ENCODE measurements at places on chromosomes 11 and 22.

GRCh38 chr22:19807914-19808872 is 46.5 kb downstream of the GNB1L start:
- DNase-seq: no peak

GRCh38 chr22:44587737-44588310 is 89.8 kb upstream of the RTL6 start:
- DNase-seq: no peak

GRCh38 chr11:101215069-101215468 is 85.5 kb upstream of the PGR start:
- DNase-seq: no peak

GRCh38 chr22:30104501-30105156 is 24.4 kb downstream of the HORMAD2 start:
- no peak for DNase-seq

DNA sequence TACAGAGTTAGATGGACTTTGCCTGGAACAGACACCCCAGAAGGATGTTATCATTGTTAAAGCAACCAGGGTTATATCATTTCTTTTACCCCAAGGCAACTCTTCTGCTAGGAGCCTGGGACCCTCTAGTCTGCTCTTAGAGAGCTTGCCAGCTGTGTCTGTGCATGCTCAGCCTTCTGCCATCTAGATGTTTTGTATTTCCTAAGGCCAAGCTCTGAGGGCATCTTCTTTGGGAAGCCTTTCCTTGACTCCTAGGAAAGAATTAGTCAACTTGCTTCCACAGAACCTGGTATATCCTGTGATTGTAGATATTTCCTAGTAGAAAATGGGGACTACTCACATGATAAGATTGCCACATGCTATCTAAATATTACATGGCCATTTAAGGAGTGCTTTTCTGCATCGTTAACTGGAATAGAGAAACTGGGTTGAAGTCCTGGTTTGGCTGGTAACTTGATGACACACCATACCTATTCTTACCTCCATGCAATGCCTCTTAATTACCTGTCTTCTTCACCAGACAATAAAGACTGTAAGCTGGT is 87.6 kb downstream of the STIM1 start:
- no peak for DNase-seq

- no peak for DNase-seq
These were observed 13.4 kb upstream of the P2RY2 start for GRCh38 chr11:73204711-73205121.

- no peak for DNase-seq
These were observed 83.7 kb upstream of the ARHGAP32 start for GRCh38 chr11:129275828-129276227.

GRCh38 chr11:45725776-45726492 is 60.5 kb upstream of the CHST1 start:
- no peak for DNase-seq

GRCh38 chr11:64608046-64608445 is 17.0 kb downstream of the SLC22A12 start:
- DNase-seq: no peak

GRCh38 chr11:114929351-114930000 is 251.1 kb downstream of the NXPE2 start:
- DNase-seq: no peak

GRCh38 chr22:29604076-29604360 is 585 bp downstream of the NF2 start:
- DNase-seq: no peak

DNA sequence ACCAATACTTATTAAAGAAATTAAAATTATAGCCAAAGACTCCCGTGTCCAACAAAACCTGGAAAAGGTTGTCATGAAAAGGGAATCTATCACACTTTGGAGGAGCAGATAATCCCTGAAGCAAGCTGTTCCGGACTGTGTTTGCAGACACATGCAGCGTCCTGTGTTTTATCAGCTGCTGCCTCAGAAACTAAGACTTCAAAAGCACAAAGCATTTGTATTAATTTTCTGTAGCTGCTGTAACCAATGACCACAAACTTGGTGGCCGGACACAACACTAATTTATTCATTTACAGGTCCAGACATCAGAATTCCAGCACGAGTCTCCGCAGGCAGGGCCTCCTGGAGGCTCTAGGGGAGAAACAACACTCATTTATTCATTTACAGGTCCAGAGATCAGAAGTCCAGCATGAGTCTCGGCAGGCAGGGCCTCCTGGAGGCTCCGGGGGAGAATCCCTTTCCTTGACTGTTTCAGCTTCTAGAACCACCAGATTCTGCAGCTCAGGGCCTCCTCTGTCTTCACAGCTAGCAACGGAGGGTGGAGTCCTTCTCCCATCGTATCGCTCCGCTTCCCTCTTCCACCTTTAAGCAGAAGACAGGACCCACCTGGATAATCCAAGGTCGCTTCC is 465.3 kb downstream of the BRD1 start:
- DNase-seq: no peak

DNA sequence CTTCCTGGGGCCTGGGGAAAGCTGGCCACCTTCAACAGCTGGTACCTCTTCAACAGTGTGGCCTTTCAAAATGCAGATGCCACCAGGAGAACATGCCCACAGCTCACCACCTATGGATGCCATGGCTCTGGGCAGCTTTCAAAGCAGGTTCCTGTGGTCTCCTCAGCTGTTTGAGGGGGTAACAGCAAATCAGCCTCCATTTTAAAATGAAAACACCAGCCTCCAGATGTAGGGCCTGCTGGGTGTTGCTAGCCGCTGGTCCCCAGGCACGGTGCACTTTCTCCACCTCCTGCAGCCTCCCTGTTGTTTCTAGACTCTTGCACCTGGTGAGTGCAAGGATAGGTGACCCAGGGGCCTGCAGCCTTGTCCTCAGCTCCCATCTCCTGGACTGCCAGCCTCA is 10.0 kb downstream of the CDPF1 start:
- DNase-seq: no peak

- DNase-seq: no peak
These were observed 101.3 kb upstream of the GAL start for GRCh38 chr11:68583041-68583446.

DNA sequence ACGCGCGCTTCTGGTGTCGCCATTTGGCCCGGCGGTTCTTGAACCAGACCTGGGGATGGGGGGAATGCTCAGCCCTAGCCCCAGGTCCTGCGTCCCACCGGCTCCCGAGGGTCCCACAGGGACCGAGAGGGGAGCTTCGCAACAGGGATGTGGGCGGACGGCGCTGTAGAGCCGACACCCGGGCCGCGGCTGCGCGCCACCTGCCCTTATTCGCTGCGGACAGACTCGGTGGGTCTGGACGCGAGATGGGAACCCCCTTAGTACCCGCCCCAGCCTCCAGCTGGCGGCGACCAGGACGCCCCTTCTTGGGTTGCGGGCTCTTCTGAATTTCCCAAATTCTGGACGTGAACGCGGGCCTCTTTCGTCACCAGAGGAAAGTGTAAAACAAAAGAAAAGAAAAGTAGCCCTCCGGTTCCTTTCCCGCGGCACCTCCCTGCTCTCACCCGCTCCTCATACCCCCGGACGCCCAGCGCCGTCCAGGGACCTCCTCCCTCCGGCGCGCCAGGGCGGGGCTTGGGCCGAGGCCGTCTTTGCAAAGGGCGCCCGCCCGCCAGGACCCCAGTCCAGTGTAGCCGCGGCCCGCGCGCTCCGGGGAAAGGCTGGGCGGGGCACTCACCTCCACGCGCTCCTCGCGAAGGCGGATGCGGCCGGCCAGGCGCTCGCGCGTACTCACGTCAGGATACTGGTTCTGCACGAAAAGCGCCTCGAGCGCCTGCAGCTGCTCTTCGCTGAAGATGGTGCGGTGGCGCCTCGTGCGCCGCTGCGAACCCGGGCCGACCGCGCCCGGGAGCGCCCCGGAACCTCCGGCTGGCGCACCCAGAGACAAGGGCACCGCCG is 827 bp downstream of the GSC2 start:
- no peak for DNase-seq

GRCh38 chr22:40894417-40894816 is 32.5 kb upstream of the DNAJB7 start:
- DNase-seq: no peak

GRCh38 chr11:17939542-17939941 is 73.3 kb downstream of the SERGEF start:
- DNase-seq: no peak

DNA sequence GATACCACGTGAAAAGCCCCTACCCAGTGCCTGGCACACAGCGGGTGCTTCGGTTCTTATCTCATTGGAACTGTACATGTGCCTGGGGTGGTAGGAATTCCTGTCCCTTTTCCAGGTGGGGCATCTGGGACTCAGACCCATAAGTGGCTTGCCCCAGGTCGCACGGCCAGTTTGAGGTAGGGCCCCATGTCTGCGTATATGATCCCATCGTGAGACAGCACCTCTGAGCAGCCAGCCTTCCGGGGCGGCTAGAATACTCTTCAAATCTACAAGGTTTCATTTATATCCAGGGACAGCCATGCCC is 33.5 kb upstream of the SMIM38 start:
- DNase-seq: no peak

- peak; percentile 47 for DNase-seq
These were observed 11.7 kb upstream of the SORL1-AS1 start for GRCh38 chr11:121464352-121464946.

GRCh38 chr22:42948294-42948693 is 66.7 kb downstream of the PACSIN2 start:
- DNase-seq: no peak

DNA sequence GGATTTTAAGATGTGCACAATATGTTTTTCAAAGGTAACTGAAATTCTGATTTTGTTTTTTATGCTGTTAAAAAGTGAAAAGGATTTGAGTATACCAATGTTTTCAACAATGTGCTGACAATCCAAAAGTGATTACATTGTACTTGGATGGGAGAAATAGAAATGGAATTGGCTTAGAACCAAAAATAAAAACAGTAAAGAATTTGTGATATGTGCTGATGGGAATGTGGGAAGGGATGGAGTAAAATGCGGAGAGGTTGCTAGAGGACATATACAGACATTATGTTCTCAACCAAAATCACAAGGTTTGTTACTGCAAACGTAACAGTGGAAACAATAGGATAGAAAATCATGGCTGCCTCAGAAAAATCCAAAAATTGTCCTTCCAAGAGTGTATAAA is 279.3 kb upstream of the TENM4 start:
- no peak for DNase-seq

DNA sequence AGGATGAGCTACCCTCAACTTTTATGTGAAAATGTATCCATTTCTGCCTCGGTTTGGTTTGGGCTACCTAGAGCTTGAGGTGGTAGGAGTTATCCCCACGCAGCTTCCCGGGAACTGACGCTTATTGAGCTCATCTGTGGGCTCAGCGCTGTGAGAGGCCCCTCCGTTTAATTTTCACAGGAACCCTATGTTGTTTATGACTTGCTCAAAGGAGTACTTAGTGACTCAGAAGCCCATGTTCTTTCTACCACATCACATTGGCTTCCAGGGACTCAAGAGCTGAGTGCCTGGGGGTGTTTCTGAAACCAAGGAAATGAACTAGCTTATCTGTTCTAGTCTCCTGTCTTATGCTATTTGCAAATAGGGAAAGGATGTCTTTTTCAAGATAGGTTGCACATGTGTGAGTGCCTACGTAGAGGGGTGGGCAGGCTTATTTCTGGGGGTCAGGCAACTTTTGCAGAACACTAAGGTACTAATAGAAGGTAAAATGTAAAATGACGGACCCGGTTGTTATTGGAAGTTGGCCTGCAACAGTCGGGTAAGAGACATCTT is 40.5 kb downstream of the MICAL2 start:
- DNase-seq: no peak

DNA sequence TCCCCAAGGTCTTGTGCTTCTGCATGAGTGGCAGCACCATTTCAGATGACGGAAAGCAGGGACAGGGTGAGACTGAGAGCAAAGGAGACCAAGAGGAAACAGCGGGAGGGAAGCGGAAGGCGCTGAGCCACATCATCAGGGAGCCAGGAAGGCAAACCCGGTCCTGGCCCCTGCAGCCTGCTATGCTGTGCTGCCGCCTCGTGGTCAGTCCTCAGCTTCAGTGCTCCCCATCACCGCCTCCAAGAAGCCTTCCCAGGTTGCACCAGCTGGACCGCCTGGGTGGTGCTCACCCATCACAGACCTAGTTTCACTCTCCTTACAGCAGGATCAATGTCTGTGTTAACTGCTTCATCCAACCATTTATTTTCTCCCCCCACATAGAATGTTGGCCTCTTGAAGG is 73.0 kb upstream of the PHF21B start:
- no peak for DNase-seq

GRCh38 chr11:70002433-70002832 is 75.7 kb upstream of the ANO1 start:
- no peak for DNase-seq

All from stimulated activated CD8-positive, alpha-beta memory T cell treated with anti-CD3 and anti-CD28 coated beads, Interleukin-4, amount 100 ng/mL, for 4 hours (primary cell).